Lower leg skin (tissue), 4 donors: ENCODE measurements at places on chromosomes 5 and 9. TPM values are rescaled to one million over a fixed set of nuclear protein-coding genes. Genes with fewer than 3 reads are reported as not detected.

Gene BRINP1
- total RNA-seq: not detected

- DNase-seq: no peak
These were observed 97.4 kb downstream of the HOMER1 start for GRCh38 chr5:79416499-79416898.

- no peak for DNase-seq
These were observed 6.5 kb upstream of the SYK start for GRCh38 chr9:90795084-90795483.

GRCh38 chr9:125948887-125949596 lies 201.9 kb downstream of the PBX3 start:
- no peak for DNase-seq

Gene SH3TC2
- total RNA-seq: 3.7 TPM

Gene PCDHA10
- 0.84 TPM for total RNA-seq

Gene MYO10
- total RNA-seq: 53.1 TPM

Gene BARHL1
- total RNA-seq: not detected
